ENCODE measurements at places on chromosomes 7 and 10. TPM values are rescaled to one million over a fixed set of nuclear protein-coding genes. Genes with fewer than 3 reads are reported as not detected.

CLRN3 gene
- 0.31 TPM for total RNA-seq

WNT8B gene
- total RNA-seq: not detected

SFXN2 gene
- 6.3 TPM for total RNA-seq

TMEM273 gene
- total RNA-seq: 1.6 TPM

MYH16 gene
- total RNA-seq: not detected

GRCh38 chr7:146022776-146023175 is 93.8 kb upstream of the CNTNAP2 start:
- DNase-seq: no peak

- no peak for DNase-seq
Observed at GRCh38 chr10:88642963-88643362, 21.3 kb upstream of the LIPF start.

DNA sequence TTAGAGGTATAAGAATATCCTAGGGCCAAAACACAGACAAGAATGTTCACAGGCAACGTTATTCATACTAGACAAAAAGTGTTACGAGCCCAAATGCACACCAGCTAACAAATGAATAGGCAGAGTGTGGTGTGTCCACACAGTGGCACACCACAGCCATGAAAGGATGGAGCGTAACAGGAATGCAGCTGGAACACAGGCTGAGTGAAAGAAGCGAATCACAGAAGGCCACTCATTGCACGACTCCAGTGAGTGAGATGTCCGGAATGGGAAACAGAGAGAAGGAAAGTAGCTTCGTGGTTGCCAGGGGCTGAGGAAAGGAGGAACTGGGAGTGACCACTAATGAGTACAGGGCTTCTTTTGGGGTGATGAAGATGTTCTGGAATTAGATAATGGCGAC is 198.8 kb downstream of the TNS3 start:
- no peak for DNase-seq

GRCh38 chr7:141097430-141097829 is 23.6 kb downstream of the TMEM178B start:
- peak; percentile 14 for DNase-seq

- DNase-seq: no peak
Observed at GRCh38 chr7:47465191-47465590, 116.7 kb downstream of the TNS3 start.

DNA sequence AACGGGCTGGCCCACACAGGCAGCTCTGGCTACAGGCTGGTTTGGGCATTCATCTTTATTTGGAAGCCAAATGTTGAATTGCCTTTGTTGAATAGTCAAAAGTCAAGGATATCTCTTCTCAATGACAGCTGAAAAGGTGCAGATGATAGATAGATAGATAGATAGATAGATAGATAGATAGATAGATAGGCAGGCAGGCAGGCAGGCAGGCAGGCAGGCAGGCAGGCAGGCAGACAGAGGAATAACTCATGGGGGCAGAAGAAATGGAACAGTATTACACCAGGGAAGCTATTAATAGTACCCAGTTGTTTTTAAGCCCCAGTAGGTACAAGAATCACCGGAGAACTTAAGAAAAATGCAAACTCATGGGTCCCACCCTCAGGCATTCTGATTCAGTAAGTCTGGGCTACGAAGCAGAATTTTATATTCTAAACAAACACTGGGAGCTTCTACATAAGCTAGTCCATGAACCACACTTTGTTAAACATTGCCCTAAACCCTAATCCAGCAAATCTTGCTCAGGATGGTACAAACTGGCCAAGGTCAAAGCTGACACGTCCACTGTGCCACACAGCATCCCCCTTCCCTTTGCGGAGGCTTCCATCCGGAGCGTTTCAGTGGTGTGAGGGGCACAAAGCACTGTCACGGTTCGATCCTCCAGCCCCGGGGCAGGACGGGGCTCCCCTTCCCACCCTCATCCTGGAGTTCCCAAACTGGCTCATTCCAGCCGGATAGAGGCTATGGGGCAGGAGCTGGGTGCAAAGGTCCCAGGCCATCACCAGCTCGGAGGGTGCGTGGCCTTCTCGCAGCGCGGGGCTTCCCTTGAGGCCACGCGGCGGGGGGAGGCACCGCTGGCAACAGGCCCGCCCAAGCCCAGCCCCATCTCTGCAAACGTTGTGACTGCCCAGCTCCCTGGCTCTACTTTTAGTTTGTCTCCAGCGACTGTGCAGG is 6.7 kb downstream of the PRKAG2 start:
- no peak for DNase-seq

DNA sequence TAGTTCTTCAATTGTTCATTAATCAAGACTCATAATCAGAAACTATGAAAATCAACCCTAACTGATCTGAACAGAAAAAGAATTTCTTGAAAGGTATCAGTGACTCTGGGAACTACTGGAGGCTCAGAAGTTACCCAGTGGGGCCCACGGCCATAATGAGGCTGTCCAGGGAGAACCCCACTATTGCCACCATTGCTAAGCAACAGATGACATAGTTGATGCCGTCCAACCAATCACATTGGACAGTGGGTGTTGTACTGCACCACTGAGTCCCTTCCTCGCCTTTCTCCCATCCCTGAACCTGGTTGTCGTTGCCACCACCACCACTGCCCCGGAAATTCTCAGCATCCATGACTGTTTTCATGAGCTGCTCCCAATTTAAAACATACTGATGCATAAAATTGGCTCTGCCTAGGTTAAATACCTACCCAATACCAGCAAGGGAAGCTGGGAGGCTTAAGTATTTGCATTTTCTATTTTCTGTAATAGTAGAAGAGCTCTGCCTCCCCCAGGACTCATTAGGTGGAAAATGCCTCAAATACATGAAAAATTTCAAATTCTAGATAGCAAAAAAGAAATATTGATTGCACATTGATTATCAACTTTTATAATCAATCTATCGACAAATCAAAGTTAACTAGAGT is 26.7 kb upstream of the USP6NL start:
- DNase-seq: no peak

DNA sequence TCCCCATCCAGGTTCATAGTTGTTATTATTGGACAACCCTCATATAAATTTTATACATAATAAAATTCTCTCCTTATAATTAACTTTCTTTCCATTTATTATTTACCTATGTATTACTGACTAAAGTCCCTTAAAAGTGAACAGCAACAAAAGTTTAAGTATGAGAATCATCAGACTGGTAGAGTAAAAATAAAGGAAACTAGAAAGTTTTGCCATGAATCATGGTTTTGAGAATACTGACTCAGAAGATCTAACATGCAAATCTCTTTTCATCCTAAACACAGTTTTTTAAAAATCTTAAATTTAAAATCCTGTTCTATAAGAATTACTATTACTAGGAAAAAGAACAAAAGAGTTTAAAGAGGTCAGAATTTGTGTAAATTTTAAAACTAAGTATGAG is 32.1 kb downstream of the HERC4 start:
- DNase-seq: no peak

DNA sequence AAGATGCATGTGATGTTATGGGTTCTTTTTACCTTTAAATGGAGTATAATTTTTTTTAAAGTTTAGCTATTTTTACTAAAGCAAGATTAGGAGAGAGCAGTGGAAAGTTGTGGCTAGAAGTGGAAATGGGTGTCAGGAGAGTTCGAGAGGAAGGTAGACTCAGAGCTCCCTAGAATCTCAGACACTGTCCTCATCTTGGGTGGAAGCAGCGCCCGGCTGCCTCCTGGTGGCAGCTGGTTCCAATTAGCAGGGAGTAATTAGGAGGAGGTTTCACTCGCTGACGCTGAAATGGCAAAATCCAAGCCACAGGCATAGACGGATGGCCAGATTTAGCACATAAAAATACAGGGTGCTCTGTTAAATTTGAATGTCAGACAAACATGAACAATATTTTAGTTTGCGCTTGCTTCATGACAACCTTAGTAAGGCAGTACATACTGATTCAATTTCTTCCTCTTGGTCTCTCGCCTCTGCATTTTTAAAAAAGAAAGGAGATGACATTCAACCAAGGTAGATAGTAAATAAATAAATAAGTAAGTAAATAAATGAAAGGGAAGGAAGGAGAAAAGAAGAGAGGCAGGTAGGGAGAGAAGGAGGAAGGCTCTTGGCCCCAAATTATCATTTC is 58.5 kb downstream of the LGI1 start:
- peak; percentile 72 for DNase-seq

GRCh38 chr10:114157912-114158311 is 16.1 kb downstream of the CCDC186 start:
- no peak for DNase-seq

DNA sequence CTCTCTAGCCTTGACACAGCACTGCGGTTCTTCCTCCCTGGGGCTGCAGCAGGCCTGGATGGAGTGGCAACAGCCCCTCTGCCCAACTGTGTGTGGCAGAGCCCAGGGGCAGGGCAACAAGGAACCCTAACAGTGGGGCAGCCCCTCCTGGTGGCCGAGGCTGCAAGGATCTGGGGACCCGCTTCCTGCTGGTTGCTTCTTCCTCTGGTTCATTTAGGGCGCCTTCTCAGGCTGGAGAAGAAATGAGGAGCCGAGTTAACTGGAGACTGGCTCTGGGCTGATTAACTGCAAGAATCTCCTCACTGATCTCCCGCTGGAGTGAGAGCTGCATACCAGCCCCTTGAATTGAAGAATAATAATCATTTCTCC is 80.1 kb upstream of the EMX2 start:
- peak; percentile 18 for DNase-seq

DNA sequence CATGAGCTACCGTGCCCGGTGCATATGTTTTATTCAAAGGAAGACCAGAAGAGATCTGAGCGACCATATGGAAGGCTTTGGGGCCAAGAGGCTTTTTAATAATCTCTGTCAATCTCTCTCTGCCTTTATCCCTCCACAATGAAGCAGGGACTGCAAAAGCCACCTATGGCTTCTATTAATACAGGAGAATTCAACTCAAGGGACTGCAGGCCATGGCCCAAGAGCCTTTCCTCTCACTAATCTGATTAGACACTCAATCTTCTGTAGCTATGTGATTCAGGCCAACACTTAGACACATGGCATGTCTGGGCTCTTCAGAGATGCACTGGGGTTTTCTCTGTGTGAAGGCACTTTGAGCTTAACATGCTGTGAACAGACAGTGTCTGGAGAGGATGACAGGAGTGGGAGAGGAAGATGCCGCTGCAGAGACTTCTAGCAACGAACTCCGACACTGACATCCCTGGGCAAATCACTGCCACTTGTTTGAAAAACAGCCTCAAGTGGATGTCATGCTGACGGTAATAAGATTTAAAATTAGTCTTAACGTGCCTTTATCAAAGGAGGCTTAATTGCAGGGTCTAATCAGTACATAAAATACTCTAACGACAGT is 114.4 kb upstream of the AOAH start:
- no peak for DNase-seq

DNA sequence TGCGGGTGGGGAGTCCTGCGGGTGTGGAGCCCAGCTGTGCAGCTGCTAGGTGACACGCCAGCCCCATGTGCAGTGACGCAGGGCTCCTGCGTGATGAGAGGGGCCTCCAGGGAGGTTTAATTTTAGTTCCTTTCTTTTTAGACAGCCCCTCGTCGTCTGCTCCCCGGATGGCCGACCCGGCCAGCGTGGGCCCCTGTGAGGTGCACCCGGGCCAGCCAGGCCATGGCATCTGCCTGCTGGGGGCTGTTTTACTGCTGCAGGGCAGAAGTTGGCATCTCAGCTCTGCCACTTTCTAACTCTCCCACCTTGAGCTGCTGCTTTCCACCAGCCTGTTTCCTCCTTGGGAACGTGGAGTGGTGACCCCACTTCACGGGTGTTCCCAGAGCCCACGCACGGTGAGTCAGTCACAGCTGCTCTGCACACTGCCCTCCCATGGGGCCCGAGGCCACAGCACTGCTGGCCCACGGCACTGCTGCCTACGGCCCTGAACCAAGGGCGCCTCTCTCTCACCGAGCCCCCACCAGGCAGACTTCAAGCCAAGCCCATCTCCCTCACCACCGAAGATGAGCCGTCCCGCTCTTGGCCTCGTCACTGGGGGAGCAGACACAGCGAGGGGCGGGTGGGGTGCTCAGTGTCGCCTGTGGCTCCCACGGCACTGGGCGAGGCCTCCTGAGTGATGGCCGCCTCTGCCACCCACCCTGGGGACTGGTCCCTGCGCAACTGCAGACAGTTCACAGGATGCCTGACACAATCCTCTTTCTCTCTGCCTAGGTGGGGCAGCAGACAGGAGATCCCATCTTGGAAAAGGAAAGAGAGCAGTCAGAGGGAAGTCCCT is 21.3 kb downstream of the CYP2W1 start:
- DNase-seq: no peak

DNA sequence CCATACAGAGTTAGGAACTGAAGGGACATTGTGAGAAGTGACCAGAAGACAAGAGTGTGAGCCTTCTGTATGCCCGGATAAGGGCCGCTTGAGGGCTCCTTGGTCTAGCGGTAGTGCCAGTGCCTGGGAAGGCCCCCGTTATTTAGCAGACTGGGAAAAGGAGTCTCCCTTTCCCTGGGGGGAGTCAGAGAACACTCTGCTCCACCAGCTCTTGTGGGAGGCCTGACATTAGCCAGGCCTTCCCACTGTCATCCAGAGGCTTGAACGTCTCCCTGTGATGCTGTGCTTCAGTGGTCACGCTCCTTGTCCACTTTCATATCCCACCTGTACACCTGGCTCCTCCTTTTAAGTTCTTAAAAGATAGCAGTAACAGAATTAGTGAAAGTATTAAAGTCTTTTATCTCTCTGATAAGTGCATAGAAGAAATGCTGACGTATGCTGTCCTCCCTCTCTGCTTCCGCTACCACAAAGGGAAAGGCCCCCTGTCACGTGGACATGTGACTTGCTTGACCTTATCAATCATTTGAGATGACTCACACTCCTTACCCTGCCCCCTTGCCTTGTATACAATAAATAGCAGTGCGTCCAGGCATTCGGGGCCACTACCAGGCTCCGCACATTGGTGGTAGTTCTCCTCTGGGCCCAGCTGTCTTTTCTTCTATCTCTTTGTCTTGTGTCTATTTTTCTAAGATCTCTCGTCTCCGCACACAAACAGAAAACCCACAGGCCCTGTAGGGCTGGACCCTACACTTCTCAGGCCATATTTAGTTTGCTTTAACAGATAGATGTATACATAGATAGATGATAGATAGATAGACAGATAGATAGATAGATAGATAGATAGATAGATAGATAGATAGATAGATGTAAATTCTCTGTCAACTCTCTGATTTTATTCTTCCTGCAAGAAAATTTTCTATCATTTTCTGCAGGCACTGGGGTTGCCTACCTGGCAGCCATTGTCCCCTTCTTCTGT is 131.5 kb upstream of the JCAD start:
- no peak for DNase-seq

DNA sequence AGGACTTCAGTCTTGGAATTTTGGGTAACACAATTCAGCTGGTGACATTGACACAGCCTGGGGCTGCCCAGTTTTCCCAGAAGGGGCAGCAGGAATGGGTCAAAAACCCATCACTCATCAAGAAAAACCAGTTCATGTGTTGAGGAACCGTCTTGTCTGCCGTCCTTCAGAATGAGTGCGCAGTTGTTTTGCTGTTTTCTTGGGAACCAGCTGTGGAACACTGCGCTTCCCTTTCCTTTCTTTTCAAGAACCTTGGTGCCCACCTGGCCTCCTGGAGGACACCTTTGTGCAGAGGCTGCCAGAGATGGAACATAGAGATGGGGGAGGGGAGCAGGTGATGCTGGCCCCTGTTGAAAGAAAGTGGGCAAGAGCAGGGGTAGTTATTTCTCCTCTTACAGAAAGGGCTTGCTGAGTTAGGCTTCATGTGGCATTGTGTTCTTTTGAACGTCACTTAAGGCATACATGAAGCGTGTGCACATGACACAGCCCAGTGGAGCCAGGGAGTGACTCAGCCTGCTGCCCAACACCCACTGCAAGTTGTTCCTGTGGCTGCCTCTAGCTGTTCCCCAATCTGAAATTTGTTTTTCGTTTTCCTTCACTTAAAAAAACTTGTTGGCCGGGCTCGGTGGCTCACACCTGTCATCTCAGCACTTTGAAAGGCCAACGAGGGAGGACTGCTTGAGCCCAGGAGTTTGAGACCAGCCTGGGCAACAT is 87.4 kb upstream of the TNS3 start:
- DNase-seq: no peak

- DNase-seq: no peak
Observed at GRCh38 chr7:44329888-44330287, 4.5 kb upstream of the CAMK2B start.
